Ureter (tissue), 1 donor: ENCODE measurements at places on chromosomes 3 and 15.

DNA sequence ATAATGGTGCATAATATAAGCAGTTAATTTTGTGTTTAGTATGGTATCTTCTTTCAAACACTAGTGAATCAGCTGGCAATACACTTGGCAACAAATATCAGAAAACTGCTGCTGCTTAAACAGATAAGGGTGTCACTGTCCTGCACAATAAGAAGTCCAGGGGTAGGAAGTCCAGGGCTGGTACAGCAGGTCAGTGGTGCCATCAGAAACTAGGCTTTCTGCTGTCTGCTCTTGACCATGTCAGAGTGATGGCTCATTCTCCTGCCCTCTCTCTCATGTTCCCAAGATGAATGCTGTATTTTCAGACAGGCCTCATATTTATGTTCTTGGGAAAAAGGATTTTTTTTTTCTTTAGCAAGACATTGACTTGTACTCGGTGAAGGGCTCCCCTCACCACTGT lies 9.2 kb upstream of the GRK7 start:
- DNase-seq = no peak

DNA sequence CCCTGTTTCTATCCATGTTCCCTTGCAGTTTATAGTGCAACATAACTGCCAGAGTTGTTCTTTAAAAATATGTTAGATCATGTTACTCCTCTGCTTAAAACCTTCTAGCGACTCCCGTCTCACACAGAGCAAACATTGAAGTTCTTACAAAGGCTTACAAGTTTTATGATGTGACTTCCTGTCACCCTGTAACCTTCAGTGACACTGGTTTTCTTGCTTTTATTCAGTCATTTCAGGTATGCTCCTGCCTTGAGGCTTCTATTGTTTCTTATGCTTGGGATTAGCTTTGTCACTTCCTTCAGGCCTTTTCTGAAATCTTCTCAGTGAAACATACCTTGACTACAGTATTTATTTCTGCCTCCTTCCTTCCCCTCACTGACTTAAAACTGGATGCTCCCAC lies 252.1 kb downstream of the DOCK3 start:
- DNase-seq = no peak

DNA sequence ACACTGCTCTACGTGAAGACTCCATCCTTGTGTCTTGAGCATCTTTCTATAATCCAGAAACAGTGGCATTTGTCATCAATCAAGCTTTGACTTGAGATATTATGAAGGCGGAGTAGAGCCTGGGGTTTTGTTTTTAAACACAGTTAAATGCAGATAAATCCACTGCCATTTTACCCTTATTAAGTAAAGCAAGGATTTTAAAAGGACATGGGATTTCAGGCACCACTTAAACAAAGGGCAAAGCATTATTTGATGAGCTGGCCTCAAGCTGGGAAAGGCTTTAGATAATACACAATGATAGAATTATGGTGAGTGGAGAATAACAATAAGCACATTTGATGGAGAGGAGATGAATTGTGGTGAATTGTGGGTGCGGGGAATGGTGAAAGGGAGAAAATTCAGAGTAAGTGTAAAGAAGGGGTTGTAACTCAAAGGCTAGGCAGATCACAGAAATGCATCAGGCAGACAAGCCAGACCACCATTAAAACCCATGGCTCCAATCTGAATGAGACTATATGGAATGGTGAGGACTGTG lies 54.9 kb upstream of the GLCE start:
- DNase-seq = no peak

DNA sequence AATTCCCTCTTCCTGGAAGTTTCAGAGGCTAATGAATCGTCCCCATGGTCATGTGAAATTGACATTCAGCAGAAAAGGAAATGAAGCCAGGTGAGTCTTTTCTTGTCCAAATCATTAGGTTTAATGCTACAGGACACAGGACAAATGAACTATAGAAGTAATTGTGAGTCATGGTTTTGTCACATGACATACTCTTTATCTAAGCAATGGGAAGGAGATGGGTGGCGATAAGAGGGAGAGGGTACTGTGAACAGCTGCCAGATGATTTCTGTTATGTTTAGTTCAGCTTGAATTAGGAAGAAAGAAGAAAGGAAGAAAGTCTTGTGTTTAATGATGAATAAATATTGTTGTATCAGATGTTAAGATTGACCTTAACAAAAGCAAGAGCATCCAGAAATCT lies 515.4 kb upstream of the ZNF717 start:
- DNase-seq = no peak

GRCh38 chr3:151169262-151169947 lies 33.6 kb downstream of the GPR171 start:
- DNase-seq = no peak

GRCh38 chr15:91922646-91923547 lies 69.4 kb downstream of the SLCO3A1 start:
- DNase-seq = no peak

DNA sequence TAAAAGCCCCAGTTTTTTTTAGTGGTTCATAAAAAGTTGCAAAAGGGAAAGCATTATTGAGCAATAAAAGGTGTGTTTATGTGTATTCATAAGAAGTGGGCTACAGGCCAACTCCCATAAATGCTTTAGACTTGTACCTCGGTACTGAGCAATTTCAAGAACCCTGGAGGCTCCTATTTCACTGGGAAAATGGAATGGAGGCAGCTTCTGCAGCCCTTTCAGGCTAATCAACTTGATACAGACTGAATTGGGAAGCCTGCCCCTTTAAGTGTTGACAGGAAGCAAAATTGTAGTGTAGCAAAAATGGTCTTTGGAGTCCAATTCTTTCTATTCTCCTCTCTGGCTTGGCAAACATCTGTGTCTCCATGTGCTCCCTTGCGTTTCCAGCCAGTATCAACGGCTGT lies 118.8 kb downstream of the ECT2 start:
- DNase-seq = no peak

DNA sequence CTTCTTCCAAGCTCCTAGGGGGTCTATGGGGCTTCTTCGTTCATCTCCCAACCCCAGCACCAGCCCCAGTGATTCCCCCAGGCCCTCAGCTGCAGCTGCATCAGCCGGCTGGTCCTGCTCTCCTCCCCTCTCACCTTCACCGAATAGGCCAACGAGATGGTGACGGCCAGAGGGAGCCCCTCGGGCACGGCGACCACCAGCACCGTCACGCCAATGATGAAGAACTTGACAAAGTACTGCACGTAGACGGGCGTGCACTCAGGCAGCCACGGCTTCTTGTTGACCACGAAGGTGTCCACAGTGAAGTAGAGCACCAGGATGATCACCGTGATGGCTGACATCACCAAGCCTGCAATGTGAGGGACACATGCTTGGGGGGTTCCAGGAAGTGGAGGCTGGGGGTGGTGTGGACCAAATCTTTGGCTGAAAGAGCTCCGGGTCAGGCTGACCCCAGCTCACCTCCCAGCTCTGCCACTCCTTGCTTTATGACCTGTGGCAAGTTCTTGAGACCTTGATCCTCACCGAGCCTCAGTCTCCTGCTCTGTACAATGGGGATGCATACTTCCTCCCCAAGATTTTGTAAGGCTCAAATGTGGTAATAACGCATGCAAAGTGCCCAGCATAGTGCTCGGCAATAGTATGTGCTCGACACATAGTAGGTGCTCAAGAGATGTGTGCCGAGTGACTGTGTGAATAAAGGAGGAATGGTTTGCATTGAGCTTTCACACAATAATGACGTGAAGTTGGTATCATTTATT lies 54.6 kb upstream of the SEC13 start:
- no peak for DNase-seq

DNA sequence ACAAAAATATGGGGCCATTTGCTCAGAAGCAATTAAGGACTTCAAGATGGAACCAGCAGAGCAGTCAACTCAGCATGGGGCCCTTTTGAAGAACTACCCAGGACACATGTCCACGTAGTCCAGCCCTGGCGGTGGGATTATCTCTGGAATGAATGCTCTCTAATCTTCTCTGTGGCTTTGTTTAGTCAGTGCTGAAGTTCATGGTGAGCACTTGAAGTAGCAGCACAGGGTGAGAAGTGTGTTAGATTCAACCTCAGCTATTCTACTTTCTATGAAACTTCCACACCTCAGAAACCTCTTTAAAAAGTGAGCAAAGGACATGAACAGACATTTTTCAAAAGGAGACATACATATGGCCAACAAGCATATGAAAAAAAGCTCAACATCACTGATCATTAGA lies 74.4 kb downstream of the THRB start:
- DNase-seq = no peak

GRCh38 chr15:64209680-64210334 lies 47.0 kb upstream of the PPIB start:
- DNase-seq = no peak

GRCh38 chr3:156483961-156484787 lies 70.7 kb downstream of the SSR3 start:
- DNase-seq = no peak

DNA sequence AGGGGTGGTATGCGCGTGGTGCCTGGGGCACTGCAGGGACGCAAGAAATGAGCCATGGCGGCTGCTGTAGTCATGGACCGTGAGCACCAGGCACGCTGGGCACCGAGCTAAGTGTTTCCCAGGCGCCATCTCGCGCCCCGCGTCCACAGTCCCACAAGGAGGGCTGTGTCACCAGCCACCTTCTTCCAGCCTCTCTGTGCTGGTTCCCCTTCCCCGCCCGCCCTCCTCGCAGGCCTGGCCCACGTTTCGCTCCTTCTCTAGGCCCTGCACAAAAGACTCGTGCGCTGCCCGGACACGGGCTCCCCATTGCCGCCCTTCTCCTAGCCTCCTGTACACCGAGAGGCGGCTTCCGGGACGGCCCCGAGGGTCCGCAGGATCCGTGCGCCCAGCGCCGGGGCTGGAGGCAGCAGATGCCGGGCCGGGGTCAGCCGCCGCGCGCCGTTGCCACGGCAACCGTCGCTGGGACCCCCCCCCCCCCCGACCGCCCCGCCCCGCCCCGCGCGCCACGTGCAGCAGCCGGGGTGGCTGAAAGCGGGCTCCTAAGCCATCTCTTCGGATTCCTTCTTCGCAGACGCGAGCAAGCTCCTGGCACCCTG lies 113.4 kb downstream of the SRGAP3 start:
- DNase-seq = no peak

DNA sequence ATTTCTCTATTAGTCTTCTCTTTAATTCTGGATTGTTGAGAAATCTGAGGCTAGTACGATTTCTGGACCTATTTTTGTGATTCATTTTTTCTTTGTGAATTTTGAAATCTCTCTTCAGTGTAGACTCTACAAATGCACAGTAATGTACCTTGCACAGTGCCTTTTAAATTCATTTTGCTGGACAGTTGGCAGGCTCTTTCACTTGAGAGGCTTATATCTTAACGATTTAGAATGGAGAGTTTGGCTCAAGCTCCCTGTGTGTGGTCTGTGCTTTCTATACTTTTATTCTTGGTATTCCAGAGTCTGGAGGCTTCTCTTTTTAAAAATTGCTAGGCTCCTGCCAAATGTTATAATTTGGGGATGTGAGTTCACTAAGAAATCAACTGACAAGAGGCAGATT lies 8.8 kb downstream of the CRYBG3 start:
- no peak for DNase-seq

GRCh38 chr3:16485395-16485992 lies 28.0 kb downstream of the RFTN1 start:
- no peak for DNase-seq

DNA sequence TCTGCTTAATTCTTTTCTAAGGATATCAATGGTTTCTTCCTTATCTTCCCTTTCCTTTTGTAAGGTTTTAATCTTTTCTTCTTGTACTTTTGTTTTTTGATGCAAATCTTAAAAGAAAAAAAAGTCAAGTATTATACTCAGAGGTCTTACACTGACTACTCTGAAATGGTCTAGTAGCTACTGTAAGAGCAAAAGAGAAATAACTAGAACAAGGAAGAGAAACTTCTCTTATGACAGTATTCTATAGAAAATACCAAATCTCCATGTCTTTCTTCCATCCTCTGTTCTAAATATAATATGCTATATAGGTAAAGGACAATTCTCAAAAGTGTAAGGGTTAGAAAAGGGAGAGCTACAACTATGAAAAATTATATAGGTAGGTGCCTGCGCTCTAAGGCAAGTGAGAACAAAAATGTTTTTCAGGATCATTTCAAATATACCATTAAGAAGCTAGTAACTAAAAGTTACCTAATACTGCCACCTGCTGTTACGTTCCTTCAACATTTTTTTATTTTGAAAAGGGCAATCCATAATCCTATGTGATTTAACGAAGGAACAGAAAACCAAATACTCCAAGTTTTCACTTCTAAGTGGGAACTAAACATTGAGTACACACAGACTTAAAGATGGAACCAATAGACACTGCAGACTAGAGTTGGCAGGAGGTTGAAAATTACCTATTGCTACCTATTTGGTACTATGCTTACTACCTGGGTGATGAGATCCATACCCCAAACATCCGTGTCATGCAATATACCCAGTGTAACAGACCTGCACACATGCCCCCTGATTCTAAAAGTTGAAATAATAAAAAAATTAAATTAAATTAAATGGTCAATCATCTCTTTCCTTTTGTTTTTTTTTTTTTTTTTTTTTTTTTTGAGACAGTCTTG lies 36.7 kb downstream of the CIP2A start:
- no peak for DNase-seq

DNA sequence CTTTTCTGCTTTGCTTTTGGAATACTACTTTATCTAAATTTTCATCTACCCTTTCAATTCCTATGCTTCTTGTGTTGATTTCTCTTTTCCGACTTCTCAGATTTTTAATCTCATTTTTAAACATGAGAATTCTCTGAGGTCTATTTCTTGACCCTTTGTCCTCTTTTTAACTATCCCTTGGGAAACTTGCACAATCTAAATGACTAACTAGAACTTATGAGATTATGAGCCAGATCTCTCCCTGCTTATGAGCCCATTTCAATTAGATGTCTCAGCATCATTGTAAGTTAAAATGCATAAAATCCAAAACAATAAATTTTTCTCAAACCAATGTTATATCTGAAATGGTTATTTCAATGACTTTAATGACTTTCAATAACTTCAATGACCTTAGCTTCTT lies 296.9 kb upstream of the AGTR1 start:
- no peak for DNase-seq

DNA sequence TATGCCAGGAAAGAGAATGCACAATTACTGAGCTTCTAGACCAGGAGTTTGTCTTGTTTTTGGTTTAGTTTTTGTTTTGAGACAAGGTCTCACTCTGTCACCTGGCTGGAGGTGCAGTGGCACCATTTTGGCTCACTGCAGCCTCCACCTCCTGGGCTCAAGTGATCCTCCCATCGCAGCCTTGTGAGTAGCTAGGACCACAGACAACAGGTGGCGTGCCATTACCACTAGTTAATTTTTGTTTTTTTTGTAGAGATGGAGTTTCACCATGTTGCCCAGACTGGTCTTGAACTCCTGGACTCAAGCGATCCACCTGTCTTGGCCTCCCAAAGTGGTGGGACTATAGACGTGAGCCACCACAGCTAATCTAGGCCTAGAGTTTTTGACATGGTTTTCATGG lies 104.4 kb upstream of the CCDC54 start:
- DNase-seq = no peak

DNA sequence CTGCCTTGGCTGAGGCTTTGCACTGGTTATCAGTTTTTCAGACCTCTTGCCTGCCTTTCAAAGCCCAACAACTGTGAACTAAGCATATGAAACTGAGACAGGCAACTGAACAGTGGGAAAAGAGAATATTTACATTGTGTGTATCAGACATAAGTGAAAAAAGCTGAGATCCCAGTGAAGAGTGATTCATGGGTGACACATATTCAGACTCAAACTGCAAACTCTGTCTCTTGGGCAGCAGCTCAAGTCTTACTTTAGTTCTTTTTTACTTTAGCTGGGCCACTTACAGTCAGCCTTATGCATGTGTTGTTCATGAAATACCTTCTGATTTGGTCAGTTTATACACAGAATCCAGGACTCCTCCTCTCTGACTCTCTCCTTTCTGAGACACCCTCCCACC lies 19.2 kb downstream of the SUCLG2 start:
- DNase-seq = no peak

GRCh38 chr3:195597848-195598247 lies 14.1 kb upstream of the APOD start:
- no peak for DNase-seq
